ENCODE measurements at places on chromosomes 5 and 9.

DNA sequence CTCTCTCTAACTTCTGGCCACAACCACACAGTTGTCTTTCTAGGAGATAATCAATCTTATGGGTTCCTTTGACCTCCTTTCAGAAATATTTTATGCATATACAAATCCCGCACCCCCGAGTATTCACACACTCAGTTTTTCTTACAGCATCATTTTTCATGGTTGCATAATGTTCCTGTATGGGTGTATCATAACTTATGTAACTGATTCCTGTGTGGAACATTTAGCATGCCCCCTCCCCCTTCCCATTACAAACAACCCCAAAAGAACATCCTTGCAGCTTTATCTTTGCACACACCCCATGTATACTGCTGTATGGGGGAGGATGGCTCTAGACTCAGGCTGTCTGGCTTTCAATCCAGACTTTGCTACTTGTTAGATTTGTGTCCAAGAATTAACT is 93.8 kb downstream of the PSD2 start:
- DNase-seq: no peak

GRCh38 chr5:113232667-113233066 is 202.1 kb downstream of the TSSK1B start:
- DNase-seq: no peak

- DNase-seq: no peak
Measured at GRCh38 chr9:84512493-84512892, 157.0 kb upstream of the NTRK2 start.

- no peak for DNase-seq
Measured at GRCh38 chr9:19969721-19970120, 180.9 kb upstream of the SLC24A2 start.

DNA sequence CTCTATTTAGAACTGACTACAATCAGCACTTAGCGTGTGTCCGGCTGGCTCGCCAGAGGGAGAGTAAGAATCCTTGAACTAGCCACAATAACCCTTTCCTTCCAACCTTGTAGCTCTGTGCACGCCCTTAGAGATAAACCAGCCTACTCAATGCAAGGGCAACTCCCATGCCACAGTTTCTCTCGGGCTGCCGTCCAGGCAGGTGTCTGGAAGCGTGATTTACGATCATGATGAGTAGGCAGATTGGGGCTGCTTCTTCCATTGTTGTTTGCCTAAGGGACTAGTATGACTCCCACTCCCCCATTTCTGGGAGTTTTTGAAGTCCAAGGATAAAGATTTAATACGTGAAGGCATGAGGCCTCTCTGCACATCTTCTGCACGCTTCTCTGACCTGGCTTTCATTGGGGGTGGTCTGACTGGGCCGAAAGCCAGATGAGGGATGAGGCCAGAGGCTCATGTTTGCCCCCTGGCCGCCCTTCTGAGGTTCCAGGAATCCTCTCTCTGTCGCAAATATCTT is 134.0 kb upstream of the MYO10 start:
- no peak for DNase-seq

DNA sequence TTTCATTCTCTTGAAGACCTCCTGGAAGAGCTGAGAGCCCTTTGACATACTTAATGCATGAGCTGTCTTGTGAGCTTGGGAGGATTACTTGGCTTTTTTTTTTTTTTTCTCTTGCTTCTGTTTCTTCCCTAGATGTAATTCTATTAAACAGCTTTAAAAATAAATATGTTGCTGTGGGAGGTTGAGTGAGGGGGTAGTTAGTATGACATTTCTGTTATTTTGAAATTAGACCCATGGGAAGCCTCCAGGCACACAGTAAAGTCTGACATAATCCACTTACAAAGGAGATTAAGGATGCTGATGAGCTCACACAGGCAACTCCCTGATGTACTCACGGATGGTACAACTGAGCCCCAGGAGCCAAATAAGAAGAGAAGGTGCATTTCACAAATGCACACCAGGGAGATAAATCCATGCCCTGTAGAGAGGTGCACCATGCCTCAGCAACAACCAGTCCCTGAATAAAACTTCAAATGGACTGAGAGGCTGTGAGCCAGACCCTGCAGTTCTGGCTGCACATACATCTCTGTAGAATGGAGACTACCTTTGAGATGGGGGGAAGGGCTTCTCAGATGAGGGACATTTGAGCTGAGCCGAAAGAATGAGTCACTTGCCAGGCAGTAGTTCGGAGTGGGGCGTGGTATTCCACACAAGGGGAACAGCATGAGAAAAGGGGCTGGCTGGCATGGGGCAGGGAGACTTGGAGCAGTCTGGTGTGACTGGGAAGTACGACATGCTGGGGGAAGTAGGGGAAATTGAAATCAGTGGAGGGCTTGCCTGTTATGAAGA is 68.7 kb downstream of the ACTL7B start:
- peak; percentile 56 for DNase-seq

GRCh38 chr9:122307061-122307460 is 42.4 kb downstream of the MRRF start:
- no peak for DNase-seq

- DNase-seq: no peak
Measured at GRCh38 chr9:36930941-36931340, 103.1 kb downstream of the PAX5 start.

DNA sequence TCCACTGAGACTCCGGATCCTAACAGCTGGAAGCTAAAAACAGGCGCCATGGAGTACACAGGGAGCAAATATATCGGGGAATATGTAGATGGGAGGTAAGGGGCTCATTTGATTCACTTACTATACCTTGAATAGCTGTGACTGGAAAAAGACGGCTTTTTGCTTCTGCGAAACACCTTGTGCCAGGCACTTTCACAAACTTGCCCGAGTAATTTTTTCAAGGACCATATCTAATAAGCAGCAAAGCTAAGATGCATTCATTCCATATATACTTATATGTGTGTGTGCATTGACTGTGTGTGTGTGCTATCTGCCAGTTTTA is 178 bp downstream of the MORN5 start:
- no peak for DNase-seq

DNA sequence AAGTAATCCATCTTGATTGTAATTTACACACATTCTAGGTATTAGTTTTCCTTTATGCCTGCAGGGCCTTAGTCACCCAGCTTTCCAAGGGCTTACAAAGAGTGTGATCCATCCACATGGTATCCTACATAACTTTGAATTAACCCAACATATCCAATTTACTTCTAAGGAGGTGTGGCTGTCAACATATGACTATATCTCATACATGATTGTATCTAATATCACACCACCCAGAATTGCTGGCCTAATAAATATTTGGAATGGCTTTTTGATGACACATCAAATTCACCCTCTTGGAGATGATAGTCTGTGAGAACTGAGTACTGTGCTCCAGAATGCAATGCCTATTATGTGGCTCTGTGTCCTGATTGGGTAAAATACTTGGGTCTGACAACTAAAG is 363.3 kb upstream of the GRIN3A start:
- DNase-seq: no peak

DNA sequence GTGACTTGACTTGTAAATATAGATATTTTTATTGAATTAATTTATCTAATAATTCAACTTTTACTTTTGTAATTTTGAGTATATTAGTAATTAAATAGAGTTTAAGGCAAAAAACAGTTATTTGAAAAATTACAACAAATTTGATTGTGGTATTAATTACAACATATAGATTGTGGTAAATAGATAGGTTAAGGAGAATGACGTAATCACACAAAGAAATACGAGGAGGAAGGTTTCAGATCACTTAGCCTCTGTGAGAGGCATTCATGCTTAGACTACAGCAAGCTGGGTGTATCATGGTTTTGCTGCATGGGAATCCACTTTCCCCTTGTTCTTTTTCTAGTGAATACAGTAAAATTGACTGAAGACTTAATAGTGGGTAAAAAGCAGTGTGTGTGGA is 878.4 kb upstream of the EDIL3 start:
- no peak for DNase-seq

DNA sequence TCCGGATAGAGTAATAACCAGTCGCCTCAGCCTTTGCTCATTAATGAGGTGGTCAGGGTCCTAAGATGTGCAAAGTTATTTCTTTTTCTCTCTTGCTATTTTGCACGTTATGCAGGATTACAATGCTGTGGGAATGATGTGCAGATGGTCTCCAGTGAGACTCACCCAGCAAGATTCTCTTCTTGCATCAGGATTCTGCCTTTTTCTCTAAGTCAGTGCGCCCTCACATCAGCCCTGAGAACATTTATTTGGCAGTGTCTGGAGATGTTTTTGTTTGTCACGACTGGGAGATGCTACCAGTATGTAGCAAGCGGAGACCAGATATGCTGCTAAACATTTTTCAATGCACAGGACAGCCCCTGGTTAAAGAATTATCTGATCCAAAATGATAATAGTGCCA is 280.3 kb upstream of the WWC1 start:
- DNase-seq: no peak

- no peak for DNase-seq
Measured at GRCh38 chr5:115758356-115758755, 58.1 kb downstream of the CDO1 start.

- DNase-seq: no peak
Measured at GRCh38 chr9:36823466-36823865, 210.6 kb downstream of the PAX5 start.

- no peak for DNase-seq
Measured at GRCh38 chr9:77486968-77487367, 161.2 kb downstream of the GNA14 start.

- no peak for DNase-seq
Measured at GRCh38 chr5:122102825-122103224, 24.8 kb upstream of the LOX start.

DNA sequence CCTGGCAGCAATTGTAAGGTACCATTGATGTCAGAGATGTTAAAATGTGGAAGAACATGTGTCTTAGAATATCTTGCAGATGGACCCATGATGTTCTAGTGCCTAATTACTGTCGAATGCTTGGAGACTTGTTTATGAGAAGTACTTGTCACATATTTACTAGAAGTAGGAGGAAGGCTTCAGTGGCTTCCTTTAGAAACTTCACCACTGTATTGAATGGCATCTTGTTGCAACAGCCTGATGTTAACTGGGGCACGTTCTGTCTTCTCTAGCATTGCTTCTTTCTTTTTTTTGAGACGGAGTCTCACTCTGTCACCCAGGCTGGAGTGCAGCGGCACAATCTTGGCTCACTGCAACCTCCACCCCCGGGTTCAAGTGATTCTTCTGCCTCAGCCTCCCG is 16.5 kb downstream of the UGCG start:
- DNase-seq: no peak

DNA sequence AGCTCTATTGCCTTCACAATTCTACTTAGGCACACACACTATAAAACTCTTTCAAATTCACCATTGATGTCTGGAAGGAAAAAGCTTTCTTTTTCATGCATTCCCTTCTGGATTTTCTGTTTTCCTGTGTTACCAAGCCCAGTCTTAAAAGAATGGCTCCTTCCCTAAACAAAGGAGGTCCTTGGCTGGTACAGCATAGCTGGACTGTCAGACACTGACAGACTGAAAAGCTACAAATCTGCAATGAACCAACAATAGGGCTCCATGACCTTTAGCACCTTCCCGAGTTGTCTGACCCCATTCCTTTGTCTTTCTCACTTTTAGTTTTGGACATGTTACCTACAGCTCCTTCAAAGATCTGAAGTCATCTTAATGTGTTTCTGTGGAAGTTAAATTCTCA is 382.5 kb downstream of the TMEM161B start:
- no peak for DNase-seq

DNA sequence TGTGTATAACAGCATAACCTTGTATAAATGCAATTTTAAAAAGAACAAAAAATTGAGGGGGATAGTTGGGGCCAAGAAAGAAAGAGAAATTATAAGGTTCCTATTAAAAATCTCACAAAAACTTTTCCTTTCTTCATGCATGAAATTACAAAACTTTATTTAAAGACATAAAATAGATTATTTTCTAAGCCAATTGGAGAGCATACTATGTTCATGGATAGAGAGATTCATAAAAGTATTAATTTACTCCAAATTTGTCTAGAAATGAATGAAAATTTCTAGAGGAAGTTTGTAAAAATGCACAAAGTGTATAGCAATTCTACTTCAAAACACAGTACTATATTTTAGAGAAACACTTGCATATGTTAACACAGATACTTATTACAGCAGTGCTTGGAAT is 200.4 kb downstream of the PCSK1 start:
- DNase-seq: no peak

- DNase-seq: no peak
Measured at GRCh38 chr9:28946648-28947047, 1373.4 kb upstream of the C9orf72 start.

DNA sequence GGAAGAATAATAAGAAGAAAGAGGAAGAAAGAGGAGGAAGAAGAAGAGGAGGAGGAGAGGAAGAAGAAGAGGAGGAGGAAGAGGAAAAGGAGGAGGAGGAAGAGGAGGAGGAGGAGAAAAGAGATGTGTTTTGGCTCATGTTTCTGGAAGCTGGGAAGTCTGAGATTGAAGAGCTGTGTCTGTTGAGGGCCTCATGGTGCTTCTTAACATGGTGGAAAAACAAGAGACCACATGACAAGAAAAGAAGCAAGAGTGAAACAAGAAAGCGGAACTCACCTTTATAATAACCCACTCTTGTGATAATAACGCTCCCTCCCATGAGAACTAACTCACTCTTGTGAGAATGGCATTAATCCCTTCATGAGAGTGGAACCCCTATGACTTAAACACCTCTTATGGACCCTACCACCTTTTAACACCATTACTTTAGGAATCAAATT is 36.1 kb upstream of the RANBP6 start:
- no peak for DNase-seq

- peak; percentile 77 for DNase-seq
Measured at GRCh38 chr5:91293131-91293530, 90.0 kb downstream of the ARRDC3 start.

- no peak for DNase-seq
Measured at GRCh38 chr9:76516871-76517270, 57.9 kb downstream of the GCNT1 start.

Data from H4 (cell line).